Mesothelial cell of epicardium (in vitro differentiated cells): ENCODE measurements at places on chromosomes 11 and 22.

DNA sequence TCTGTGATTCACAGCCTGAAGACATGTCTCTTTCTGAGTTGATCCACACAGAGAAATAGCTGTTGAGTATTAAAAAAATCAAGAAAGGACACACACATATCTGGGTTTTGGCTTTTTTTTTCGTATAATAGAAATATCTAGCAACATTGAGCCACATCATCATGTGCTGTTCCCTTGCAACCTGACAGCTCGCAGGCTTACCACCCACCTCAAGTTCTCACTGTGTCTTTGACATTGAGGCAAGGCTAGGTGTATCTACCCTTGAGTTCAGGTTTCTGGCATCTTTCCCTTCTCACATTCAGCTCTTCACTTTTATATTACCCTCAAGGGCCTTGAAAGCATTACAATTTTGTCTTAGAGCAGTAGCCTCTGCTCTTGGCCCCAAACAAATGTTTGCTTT lies 490.3 kb upstream of the KIRREL3 start:
- no peak for DNase-seq

GRCh38 chr22:44162960-44163359 lies 17.8 kb upstream of the PARVG start:
- DNase-seq = no peak

- DNase-seq = no peak
Measured at GRCh38 chr11:70378506-70379134, 19.7 kb upstream of the CTTN start.

- no peak for DNase-seq
Measured at GRCh38 chr11:72750086-72750485, 2.1 kb downstream of the ARAP1 start.

GRCh38 chr11:71188886-71189767 lies 63.2 kb downstream of the SHANK2 start:
- no peak for DNase-seq
